ENCODE measurements at places on chromosomes 4 and X.

- no peak for DNase-seq
Observed at GRCh38 chr4:3364199-3364598, 71.4 kb downstream of the RGS12 start.

- no peak for DNase-seq
Observed at GRCh38 chr4:114998316-114998715, 115.1 kb downstream of the NDST4 start.

DNA sequence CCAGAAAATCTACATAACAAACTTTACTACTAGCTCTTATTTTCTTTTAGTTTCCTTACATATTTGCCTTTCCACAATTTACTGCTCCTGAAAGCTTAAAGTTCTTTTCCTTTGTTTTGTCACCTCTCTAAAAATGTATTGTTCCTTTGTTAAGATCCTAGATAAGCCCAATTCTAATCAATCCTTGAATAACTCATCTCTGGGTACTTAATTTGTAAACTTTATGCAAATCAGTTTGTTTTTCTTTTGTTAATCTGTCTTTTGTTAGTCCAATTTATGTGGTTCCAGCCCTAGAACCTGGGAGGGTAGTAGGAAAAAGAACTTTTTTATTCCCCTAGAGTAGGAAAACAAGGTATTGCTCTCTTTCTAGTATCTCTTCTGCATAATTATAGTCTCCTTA, 444.7 kb downstream of the PCDH10 start:
- no peak for DNase-seq

DNA sequence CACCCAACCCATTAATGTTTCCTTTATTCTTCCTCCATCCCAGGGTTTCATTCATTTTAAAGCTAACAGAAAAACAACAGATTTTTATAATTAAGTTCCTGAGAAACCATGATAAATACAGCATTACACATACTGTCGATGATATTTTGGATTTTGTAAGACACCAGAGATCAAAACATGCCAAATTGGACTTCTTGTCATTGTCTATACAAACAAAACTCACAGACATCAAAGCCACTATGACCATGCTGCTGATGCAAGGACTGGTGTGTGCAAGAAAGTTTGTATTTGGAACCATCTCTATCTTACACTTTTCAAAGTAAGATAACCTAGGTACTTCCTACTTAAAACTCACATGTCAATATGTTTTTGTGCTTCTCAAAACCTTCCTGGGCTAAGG, 294.0 kb upstream of the UGT8 start:
- no peak for DNase-seq

DNA sequence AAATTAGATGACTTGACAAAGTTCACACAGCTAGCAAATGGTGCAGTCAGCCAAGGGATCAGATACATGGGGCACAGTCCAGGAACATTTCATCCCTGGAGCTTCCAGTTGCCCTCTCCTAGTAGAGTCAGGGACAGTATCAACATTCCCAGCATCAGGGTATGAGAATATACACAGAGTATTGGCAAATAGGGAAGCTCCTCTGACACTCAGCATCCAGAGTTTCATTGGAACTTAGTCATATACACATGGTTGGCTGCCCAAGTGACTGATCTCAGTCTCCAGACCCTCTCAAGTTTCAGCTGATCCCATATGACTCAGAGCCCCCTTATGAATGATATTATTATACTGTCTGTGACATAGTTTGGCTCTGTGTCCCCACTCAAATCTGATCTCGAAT, 13.7 kb upstream of the KCTD8 start:
- no peak for DNase-seq

DNA sequence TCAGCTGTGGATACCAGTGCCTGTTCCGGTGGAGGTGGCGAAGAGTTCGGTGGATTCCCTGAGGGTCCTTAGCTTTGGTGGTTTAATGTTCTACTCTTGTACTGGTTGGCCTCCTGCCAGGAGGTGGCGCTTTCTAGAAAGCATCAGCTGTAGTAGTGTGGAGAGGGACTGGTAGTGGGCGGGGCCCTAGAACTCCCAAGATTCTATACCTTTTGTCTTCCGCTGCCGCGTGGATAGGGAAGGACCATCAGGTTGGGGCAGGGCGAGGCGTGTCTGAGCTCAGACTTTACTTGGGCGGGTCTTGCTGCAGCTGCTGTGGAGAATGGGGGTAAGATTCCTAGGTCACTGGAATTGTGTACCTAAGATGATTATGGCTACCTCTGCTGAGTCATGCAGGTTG, 390.3 kb downstream of the FAM47A start:
- no peak for DNase-seq

GRCh38 chr4:8114456-8115202, 44.0 kb downstream of the ABLIM2 start:
- no peak for DNase-seq

GRCh38 chr4:122552898-122553297, 68.0 kb downstream of the IL21 start:
- DNase-seq = no peak

- DNase-seq = no peak
Observed at GRCh38 chr4:2067446-2068197, 8.5 kb downstream of the NAT8L start.

DNA sequence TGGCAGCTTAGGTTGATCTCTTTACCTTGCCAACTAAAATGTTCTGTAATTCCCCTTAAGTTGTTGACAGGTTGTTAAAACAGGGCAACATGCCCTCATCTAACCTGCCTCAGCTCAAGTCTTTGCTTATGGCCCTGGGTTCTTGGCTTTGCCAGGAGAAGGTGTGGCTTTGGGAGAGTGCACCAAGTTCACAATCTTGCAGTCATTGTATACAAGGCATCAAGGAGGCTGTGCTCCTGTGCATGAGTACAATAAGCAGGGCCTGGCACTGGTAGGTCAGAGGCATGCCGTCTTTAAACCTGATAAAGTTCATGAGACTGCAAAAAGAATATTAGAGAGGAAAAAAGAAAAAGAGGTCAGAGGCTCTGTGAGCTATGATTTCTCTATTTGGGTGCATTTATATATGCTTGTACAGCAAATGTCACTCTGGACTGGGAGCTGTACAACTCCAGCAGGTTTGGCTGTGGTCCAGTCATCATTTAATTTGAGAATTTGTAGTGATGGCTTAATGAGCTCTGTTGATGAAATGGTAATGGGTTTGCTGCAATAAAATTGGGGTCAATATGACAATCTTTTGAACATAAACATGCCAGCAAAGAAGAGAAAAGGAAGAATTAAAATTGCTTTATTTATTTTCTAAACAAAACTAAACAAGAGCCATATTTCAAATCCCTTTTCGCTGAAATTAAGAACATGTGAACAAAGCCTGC, 30.3 kb downstream of the AREG start:
- DNase-seq = peak; percentile 50

GRCh38 chrX:16606142-16606720, 43.7 kb upstream of the S100G start:
- no peak for DNase-seq

DNA sequence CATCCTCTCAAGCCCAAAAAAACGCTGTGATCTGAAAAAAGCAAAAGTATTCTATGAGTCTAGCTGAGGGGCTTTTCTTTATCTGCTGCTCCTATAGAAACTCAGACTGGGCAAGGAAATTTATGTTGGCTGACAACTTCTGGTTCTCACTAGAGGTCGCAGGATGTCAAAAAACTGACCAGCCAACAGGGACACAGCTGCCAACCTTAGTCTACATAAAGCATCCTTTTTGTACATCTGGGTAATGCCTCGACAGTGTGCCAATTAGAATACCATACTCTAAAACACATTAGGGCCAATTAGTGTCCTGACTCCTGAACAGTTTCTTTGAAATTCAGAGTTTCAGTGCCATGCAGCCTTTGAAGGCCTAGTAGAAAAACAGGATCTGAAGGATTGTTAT, 8.8 kb upstream of the TLL1 start:
- DNase-seq = no peak

GRCh38 chrX:72269671-72270251, 7.3 kb downstream of the RPS4X start:
- DNase-seq = no peak

GRCh38 chr4:92064574-92064973, 239.2 kb upstream of the GRID2 start:
- DNase-seq = no peak

DNA sequence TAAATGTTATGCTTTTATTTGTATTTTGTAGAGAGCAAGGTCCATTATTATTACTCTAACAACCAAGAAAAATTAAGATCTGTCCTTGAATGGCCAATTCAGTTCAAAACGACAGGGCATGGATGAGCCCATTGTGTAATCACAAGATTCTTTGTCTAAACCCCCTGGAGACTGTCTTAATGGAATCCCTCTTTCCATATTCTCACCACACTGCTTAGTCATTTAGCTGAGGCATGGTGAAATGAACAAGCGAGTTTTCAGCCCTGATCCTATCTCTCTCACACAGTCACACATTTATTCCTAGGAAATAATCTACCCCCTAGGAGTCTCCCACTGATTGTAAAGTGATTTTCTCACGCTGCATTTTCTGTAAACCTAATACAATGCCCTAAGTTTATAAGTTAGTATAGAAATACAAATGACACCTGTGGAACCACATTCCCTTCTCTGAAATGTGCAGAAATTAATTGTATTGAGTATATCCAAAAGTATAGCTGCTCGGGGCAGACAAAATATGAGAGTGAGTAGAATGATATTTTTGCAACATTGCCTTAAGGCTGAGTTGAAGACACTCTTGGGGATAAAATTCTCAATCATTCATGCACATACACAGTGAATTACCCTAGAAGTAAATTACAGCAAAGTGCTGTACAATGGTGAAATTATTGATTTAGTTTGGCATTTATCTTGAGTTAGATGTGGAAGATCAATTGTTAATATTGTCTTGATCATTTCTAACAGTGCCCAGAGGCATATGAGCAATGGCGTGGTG, 119.7 kb upstream of the PCDH7 start:
- no peak for DNase-seq

DNA sequence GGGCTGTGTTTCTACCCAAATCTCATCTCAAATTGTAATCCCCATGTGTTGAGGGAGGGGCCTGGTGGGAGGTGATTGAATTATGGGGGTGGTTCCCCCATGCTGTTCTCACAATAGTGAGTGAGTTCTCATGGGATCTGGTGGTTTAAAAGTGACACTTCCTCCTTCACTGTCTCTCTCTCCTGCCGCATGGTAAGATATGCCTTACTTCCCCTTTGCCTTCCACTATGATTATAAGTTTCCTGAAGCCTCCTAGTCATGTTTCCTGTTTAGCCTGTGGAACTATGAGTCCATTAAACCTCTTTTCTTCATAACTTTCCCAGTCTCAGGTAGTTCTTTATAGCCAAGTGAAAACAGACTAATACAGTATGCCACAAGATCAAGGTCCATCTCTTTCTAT, 70.0 kb upstream of the MSX1 start:
- DNase-seq = no peak

GRCh38 chrX:32673193-32673592, 538.2 kb downstream of the DMD start:
- no peak for DNase-seq

DNA sequence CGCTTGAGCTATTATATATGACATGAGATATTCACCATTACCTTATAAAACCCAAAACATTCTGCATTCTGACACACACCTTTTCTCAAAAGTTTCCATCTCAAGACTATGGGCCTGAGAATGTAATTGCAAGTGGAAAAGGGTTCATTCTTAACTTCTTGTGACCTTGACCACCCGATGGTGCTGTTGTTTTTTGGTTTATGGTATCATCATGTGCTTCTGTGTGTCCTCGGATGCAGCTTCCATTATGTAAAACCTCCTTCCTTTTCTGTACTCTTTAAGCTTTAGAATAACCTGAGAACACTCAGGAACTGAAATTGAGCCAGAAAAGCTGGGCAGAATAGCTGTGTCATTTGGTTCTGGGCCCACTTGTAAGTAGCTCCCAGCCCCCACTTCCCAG, 16.2 kb upstream of the PUDP start:
- no peak for DNase-seq

DNA sequence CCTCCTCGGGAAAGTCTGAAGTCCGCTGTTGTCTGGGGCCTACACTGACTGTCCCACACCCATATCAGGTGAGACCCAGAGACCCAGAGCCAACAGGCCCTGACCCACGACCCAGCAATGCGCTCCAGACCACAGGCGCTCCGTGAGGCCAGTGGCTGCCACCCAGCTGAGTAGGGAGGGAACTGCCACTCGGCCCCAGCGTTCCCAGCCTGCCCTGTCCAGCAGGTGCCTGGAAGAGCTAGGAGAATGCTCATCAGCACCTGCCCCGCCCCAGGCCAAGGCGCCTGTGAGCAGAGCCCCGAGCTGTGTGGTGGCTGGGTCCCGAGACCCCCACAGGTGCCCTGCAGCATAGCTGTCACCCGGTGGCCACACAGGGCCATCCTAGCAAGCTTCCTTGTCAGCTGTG, 2.7 kb downstream of the SPON2 start:
- DNase-seq = no peak

DNA sequence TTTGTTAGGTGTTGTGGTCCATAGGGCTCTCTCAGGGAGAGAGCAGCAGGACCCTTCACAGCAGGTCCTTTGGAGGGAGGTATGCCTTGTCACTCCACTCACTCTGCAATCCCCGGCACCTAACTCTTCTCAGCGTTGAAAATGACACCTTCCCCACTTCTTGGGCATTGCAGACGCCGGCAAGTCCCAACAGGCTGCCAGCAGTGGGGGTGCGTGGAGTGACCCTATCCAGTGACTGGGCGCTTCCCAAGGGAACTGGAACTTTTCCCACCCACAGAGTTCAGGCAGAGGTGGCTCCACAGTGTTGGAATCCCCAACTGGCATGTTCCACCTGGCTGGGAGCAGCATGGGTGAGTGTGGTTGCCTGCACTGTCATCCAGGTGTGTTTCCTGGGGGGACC, 705.1 kb upstream of the FRG1 start:
- no peak for DNase-seq

GRCh38 chrX:109770780-109771179, 37.7 kb upstream of the ACSL4 start:
- no peak for DNase-seq

- DNase-seq = no peak
Observed at GRCh38 chrX:99001286-99001685, 1408.8 kb downstream of the PCDH19 start.

DNA sequence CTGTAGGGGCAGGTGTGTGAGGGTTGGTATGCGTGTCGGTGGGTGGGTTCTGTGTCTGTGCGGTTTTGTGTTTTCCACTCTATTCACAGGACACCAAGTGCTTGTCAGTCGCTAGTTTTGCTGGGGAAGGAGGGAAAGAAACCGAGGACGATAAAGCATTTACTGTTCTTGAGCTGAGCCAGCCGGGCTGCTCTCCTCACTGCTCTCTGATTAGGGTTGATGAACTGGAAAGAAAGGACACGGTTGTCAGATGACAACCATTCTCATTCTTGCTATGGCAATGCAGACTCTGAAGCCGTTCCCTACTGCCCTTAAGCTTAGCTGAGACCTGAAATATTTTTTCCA, 832 bp downstream of the EGFL6 start:
- DNase-seq = no peak

GRCh38 chrX:23919706-23920320, 12.0 kb downstream of the CXorf58 start:
- DNase-seq = no peak

DNA sequence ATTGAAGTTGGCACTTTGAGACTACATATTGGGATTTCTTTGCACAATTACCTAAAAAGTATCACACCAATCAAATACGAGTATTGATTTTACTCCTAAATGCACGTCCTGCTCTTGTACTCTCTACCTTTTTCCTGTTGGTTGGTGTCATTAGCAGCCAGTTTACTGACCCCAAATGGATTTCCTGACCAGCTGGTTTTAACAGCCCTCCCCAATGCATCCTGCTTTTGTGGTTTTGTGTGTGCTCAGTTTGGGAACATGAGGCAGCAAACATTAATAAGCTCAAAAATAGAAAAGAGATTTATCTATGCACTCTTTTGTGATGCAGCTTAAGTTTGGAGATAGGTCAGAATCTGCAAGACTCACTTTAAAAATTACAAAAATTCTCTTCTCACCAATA, 230.3 kb downstream of the MAPK10 start:
- DNase-seq = no peak

All from Peyer's patch (tissue), 4 donors.